ENCODE measurements at places on chromosomes 1 and 21. TPM values are rescaled to one million over a fixed set of nuclear protein-coding genes. Genes with fewer than 3 reads are reported as not detected.

GRCh38 chr1:193629875-193630274 lies 443.5 kb upstream of the B3GALT2 start:
- DNase-seq: no peak

DNA sequence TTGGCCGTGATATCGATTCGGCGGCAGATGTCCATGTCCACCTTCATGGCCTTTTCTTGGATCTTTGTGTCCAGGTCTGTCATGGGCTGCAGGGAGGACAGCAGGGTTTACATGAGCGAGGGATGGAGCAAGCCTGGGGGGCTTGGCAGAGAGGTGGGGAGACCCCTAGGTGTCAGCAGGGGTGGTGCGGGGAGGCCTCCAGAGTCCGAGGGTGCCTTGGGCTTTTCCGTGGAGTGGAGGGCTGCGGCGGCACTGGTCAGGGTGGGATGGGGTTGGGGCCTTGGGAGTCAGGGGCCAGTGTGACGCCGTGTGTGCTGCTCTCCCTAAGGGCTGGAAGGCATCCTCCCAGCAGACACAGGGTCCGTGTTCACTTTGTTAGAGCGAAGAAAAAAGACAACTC lies 16.1 kb upstream of the ALDH4A1 start:
- DNase-seq: no peak

- DNase-seq: no peak
These were observed 24.8 kb downstream of the BATF3 start for GRCh38 chr1:212674872-212675271.

DNA sequence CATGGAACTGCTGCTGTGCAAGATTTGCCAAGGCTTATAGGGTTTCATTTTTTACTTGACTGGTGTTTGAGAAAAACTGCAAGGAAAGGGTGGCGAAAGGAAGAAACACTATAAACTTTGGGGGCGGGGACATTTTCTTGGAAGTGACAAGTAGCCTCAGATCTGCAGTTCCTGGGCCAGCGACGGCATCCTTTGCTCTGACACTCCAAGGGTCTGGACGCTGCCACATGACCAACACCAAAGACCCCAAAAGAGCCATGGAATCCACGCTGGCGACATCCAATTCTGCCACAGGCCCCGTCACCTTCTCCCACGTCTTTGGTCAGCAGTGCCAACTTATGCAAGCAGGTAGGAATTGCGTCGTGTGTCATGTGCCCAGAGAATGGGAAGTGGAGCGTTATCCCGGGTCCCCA lies 193.4 kb downstream of the PRDM2 start:
- no peak for DNase-seq

DNA sequence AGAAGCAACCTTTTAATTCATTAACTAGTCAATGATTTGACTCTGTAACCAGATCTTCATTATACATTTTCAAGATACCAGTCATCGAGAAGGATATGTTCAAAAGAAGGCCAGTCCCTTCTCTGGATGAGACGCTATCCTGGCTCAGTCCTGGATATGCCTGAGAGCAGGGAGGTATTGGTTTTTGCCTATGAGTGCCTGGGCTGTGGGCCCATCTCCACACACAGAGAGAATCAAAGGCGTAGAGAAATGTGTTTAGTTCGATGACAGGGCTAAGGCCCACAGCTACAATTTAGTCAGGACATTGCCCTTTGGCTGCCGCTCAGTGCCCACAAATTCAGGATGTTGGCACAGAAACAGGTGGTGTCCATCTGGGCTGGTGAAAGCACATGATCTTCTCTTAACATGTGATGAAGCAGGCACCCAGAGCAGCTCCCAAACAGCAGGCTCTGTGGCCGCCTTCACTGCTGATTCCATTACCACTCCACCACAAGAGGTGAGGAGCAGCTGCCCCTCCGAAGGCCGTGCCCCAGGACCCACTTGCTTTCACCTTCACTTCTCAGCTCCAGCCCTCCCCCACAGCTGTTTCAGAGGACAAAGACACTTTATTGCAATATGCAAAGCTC lies 24.7 kb downstream of the ACKR1 start:
- no peak for DNase-seq

- no peak for DNase-seq
These were observed 2.7 kb downstream of the PPFIA4 start for GRCh38 chr1:203028784-203029553.

GRCh38 chr1:3541936-3542335 lies 69.4 kb downstream of the MEGF6 start:
- no peak for DNase-seq

Gene GPR3
- 0.37 TPM for total RNA-seq

Gene FCER1G
- total RNA-seq: 101 TPM

Gene RCOR3
- total RNA-seq: 39.5 TPM

Gene AKNAD1
- total RNA-seq: 0.83 TPM

All from posterior vena cava (tissue), 2 donors.